HepG2 (cell line): ENCODE measurements at places on chromosomes 1 and 21.
A peak's percentile ranks its signal among the peaks of the same experiment; 100 is the strongest.

GRCh38 chr21:20459838-20460237 is 538.4 kb upstream of the NCAM2 start:
- no peak for DNase-seq

GRCh38 chr1:8384577-8384976 is 66.7 kb downstream of the SLC45A1 start:
- no peak for DNase-seq

DNA sequence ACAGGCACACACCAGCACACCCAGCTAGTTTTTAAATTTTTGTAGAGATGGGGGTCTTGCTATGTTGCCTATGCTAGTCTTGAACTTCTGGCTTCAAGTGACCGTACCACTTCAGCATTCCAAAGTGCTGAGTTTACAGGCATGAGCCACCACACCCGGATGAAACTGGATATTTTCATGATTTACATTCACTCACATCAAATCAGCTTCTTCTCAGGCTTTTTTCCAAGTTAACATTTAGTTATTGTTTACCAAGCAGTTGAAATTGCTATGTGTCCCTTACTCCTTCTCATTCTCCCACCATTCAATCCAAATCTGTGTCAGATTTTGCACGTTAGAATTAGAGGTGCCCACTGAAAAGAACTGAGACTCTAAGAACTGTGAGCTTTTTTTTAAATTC is 18.4 kb downstream of the RIT1 start:
- no peak for DNase-seq

DNA sequence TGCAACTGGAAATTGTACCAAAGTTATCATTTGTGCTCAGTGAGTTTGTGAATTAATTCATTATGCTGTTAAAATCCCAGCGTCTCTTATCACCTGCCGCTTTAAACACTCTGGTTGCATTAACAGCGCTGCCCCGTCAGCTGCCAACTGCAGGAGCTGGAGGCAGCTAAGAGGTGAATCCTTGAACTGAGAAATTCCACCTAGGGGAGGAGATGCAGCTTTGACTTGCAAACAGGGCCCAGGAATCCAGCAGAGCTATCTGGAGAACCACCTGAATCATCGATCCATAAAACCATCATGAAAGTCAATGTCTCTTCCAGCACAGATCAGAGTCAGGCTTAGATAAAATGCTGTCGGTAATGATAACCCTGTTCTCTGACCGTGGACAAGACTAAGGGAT is 140.7 kb upstream of the PTBP2 start:
- no peak for DNase-seq

DNA sequence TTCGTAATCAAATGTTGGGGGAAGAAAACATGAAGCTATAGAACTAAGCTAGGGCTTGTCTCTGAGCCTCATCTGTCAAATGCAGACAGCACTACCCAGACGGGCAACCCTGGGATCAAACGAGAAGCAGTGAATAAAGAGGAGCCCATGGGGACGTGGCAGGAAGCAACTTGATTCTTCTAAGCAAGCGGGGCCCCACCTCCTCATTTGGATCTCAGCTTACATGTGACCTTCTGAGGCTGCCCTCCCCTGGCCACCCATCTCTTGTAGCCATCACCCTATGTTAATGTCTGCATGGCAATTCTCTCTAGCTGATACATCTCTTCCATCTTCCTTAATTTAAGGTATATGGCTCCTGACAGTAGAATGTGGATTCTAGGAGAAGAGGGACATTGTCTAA is 171.3 kb downstream of the IGSF21 start:
- DNase-seq = no peak

- DNase-seq = no peak
These were observed 4.9 kb downstream of the ADAM30 start for GRCh38 chr1:119891386-119891785.

GRCh38 chr1:53270107-53270506 is 31.8 kb upstream of the MAGOH start:
- no peak for DNase-seq

DNA sequence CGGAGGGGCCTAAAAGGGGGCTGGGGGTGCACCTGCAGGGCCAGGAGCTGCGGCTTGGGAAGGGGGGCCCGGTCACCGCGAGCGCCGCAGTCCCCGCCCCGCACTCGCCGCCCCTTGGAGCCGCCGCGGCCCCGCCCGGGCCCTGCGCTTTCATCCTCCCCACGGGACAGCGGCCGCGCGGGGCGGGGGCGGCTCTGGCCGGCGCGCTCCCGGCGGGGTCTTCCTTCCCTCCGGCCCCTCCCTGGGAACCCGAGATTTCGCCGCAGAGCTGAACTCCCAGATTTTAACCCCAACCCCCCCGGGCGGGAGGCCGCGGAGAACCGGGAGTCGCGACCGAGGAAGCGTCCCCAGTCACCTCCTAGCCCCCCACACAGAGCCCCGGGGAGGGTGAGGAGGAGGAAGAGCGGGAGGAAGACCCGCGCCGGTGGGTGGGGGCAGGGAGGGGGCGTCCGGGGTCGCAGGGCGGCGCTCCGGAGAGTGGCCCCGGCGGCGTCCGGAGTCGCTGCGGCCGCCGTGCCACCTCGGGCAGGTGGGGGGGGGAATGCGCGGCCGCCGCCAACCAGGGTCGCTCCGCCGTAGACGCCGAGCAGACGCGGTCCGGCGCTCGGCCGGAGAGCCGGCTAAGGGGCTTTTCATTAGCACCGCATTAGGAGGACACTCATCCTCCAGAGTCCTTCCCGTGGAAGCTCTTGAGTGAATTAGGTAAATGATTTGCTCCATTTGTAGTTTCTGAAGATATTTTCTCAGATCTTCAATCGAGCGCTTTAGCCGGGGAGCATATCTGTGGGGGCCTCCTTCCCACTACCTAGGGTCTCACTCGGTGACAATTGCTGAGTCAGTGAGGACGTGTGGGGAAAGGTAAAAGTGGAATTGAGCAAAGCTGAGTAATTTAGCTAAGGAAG is 31.6 kb upstream of the NFIA start:
- no peak for DNase-seq

DNA sequence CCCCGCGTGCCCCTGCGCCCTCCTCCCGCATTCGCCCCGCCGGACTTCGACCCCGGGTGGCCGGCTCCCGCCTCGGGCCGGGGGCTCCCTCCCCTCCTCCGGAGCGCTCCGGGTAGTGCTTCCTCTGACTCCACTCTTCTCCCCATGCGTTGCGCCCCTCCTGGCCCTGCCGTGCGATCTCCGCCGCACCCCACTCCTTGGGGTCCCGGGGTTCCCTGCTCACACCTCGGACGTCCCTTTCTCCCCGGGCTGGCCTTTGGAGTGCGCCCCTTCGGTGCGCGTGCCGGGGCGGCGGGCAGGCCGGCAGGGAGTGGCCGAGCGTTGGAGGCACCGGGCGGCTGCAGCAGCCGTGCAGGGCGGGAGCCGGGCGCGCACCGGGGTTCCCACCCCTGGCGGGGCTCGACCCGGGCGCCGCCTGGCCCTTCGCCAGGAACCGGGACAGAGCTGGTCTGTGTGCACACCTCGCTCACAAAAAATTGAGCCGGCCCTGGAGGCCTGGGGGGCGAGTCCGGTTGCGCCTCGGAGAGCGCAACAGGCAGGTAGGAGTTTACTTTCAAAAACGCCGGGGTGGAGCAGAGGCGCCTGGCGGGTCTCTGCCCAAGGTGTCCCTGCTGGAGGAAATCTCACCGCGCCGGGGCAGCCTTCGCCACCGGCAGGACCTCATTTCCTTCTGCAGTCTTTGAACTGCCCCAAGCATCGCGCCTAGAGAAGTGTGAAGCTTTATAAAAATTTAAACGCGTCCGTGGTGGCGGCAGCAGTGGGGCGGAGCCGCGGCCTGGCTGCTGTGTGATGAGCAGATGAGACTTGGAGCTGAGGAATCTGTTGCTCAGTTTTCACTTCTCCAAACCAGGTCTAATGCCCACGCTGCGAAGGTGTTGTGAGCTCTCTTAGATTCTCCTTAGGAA is 650 bp downstream of the VANGL1 start:
- DNase-seq = peak; percentile 35
